Mesenchymal stem cell (in vitro differentiated cells and primary cell): ENCODE measurements at places on chromosomes 16 and 17.
A peak's percentile ranks its signal among the peaks of the same experiment; 100 is the strongest.

- no peak for DNase-seq
Measured at GRCh38 chr17:41617698-41618097, 5.1 kb upstream of the KRT16 start.

GRCh38 chr17:3679531-3680126 lies 11.0 kb downstream of the EMC6 start:
- DNase-seq = no peak

GRCh38 chr16:22813948-22814710 lies at the start of gene HS3ST2:
TSS of gene HS3ST2 (plus strand) at chr16:22814162. CDS start at chr16:22814611, 449 bp downstream.
- peak; percentile 0 for DNase-seq

GRCh38 chr16:48958681-48959080 lies 323.0 kb downstream of the CBLN1 start:
- DNase-seq = peak; percentile 39

DNA sequence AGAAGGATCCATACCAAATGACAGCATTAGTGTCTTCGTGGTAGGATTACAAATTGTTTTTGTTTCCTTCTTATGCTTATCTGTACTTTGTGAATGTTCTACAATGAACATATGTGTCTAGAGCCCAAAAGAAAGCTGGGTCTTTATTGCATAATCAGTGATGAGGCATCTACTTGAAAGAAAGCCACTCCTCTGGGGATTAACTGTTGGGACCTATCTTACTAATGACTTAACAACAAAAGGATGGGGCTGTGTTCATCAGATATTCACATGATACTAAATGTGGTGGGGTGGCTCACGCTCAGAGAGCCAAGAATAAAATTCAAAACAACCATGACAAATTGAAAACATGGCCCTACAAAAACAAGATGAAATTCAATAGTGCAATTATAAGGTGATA lies 160.2 kb downstream of the RGS9 start:
- DNase-seq = no peak

GRCh38 chr16:89035669-89036570 lies 57.7 kb upstream of the ACSF3 start:
- no peak for DNase-seq

DNA sequence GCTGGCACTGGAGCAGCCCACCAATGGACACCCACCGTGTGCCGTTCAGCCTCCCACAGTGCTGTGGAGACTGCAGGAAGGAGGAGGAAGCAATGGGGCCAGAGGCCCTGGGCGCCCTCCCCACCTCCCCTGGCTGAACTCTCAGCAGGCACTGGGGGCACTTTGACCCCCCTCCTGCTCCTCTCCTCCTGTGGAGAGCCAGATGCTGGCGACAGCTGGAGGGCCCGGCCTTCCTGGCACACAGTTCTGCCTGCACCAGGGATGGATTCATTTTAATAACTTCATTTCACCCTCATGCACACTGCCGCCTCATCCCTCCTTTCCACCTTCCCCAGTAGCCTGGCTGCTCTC lies 6.0 kb downstream of the NXPH3 start:
- DNase-seq = no peak

DNA sequence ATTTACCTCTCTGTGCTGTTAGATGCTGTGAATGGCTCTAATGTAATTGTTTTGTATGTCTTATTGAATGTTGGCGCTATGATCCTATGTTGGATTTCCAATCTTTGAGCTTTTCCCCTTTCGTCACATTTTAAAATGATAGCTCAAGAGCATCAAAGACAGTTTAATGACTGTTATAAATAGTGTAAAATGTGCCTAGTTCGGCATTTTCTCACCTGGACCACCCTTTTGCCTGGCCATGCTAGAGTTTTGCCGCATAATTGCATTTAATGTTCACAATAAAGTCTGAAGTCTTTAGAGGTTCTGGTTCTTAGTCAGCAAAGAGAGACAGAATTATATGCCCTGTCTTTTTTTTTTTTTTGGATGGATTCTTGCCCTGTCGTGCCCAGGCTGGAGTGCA lies 155.2 kb downstream of the SNX29 start:
- no peak for DNase-seq

- DNase-seq = peak; percentile 78
Measured at GRCh38 chr17:12727076-12727760, 61.5 kb downstream of the MYOCD start.

GRCh38 chr16:49696414-49697101 lies 159.4 kb downstream of the ZNF423 start:
- DNase-seq = no peak

DNA sequence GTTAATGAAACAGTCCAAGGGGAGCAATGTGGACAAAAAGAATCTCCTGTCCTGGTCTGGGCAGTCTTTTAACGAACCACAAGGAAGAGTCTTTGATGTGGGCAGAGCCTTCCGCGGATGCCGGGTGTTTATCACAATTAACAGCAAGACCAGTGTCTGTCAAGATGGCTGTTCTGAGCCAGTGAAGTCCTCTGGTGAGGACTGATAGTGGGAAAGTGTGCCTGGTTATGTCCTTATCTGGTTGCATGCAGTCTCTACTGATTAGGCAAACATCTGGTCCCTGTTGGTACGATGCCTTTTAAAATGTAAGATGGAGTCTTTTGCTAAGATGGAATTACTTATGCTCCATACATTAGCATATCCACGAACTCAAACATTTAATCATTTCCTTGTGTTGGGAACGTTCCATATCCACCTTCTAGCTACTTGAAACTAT lies 88.5 kb downstream of the ZNF18 start:
- no peak for DNase-seq

DNA sequence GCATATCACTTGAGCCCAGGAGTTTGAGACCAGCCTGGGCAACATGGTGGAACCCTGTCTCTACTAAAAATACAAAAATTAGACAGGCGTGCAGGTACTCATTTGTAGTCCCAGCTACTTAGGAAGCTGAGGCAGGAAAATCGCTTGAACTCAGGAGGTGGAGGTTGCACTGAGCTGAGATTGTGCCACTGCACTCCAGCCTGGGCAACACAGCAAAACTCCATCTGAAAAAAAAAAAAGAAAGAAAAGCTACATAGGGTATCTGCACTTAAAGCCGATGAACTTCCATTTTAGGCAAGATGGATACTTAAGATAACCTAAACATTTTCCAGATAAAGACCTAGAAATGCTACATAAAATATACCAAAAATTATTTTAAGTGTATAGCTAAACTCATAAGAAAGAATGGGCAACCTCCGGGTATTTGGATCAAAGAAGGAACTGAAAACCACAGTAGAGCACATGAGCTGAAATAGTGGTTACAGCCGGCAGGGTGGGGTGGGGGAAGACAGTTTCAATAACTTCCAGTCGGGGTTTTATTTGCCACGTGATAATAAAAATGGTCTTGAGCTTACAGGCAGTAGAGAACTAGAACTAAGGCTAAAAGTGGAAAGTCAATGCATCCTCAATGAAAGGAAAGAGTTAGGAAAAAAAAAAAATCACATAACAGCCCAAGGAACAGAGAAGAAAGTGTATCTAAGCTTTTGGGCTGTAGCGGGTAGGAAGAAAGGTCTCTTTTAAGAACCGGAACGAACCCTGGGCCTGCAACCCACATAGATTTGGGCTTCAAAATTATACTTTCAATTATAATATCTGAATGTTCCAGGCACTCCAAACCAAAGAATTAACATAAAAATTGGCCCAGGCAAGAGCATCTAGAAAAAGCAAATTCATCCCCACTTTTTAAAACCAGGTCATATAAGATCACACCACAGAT lies 53.1 kb downstream of the CFDP1 start:
- no peak for DNase-seq

GRCh38 chr17:26775219-26775822 lies 518.6 kb upstream of the WSB1 start:
- DNase-seq = no peak
